ENCODE measurements at places on chromosomes 1 and 21.

GRCh38 chr1:161834967-161835550 is 68.9 kb downstream of the ATF6 start:
- no peak for DNase-seq

DNA sequence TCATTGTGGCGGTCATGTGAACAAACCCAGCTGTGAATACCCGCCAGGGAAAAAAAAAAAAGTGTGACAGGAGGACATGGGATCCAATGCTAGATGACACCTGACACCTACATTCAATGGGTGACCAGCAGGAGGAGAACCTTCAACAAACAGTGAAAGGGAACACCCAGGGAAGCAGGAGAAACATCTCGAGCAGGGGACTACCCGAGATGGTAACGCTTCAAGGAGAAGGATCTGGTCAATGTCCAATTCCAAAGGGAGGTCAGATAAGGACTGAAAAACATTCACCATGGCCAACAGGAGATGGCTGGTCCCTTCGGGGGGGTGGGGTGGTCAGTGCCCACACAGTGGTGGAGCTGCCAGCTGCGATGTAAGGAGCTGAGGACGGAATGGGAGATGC is 46.3 kb downstream of the PTPN14 start:
- DNase-seq: no peak

GRCh38 chr1:183903101-183903500 is 98.2 kb downstream of the RGL1 start:
- DNase-seq: no peak

DNA sequence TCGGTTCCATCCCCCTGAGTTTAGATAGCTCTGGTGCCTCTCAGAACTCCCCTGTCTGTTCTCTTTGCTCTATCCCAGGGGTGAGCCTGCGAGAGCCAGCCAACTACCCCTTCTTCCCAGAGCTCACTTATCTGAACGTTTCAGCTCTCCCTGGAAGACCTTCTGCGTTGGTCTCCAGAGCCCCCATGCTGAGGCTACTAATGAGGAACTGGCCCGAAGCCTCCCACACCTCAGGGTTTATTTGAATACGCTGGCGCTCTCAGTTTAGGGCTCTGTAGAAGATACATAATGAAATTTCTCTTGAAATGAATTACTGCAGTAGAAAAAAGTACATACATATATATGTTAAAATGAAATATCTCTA is 43.5 kb downstream of the TCEANC2 start:
- DNase-seq: no peak

DNA sequence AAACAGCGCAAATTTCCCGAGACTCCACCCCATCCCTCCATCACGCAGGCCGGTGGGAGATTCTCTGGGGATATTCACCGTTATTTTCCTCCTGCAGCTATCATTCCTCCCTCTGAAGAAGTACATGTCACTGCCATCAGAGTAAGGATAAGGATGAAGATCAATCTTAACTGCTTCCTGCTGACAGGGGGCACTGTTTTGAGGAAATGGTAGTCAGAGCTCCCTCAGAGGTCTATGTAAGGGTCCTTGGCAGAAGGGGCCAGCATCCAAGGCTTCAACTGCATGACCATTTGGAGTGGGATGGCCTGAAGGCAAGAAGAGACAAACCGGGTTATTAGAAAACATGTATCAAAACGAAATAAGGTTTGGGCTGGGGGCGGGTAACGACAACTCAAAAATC is 111.5 kb downstream of the KCNK1 start:
- no peak for DNase-seq

GRCh38 chr1:31364561-31365250 is 8.2 kb downstream of the FABP3 start:
- DNase-seq: no peak

DNA sequence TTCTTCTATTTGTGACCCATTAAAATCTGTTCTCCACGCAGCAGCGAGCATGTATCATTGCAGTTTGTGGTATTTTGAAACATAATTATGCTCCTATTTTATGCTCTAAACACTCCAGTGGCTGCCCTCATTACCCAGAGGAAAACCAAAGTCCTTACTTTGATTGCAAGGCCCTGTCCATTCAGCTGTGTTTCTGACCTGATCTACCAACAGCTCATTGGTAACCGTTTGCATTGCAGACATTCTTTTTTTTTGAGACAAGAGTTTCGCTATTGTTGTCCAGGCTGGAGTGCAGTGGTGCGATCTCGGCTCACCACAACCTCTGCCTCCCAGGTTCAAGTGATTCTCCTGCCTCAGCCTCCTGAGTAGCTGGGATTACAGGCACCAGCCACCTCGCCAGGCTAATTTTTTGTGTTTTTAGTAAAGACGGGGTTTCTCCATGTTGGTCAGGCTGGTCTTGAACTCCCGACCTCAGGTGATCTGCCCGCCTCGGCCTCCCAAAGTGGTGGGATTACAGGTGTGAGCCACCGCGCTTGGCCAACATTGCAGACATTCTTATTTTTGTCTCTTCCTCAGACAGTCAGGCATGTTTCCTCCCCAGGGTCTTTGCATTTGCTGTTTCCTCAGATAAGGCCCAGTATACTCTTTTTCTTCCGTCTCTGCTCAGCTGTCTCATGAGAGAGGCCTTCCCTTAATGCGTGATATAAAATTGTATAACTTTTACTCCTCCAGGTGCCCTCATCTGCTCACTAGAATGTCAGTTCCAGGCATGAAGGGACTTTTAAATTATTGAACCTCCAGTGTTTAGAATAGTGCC is 32.5 kb downstream of the THRAP3 start:
- no peak for DNase-seq

Data from NCI-H1105 (cell line).